ENCODE measurements at places on chromosomes 3 and 15.

GRCh38 chr3:122627301-122627700 is 49.9 kb downstream of the PARP15 start:
- DNase-seq, result peak; percentile 70

GRCh38 chr3:10292505-10293419 is at the start of gene GHRL:
Gene GHRL, minus strand, starts transcription at chr3:10292947. Its CDS starts 2,767 bp downstream, at chr3:10290180.
- no peak for DNase-seq

DNA sequence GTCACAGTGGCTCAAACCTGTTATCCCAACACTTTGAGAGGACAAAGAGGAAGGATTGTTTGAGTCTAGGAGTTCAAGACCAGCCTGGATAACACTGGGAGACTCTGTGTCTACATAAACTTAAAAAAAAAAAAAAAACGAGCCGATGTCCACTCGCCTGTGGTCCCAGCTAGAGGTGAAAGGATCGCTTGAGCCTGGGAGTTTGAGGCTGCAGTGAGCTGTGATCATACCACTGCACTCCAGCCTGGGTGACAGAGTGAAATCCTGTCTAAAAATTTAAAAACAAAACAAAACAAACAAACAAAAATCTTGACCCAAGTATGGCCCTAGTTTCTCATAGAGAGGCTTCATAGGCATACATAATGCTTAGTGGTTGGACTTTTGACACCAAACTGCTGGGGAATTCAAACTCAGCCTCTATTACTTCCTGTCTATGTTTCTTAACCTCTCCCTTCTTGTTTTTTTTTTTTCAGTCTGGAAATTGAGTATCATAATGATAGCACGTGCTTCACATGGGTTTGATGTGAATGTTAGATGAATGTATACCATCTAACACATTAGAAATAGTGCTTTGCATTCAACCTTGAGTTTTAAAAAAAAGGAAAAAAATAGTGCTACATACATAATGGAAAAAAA is 46.4 kb upstream of the CAPN7 start:
- no peak for DNase-seq

- no peak for DNase-seq
Observed at GRCh38 chr3:190380184-190380583, 7.8 kb upstream of the CLDN16 start.

DNA sequence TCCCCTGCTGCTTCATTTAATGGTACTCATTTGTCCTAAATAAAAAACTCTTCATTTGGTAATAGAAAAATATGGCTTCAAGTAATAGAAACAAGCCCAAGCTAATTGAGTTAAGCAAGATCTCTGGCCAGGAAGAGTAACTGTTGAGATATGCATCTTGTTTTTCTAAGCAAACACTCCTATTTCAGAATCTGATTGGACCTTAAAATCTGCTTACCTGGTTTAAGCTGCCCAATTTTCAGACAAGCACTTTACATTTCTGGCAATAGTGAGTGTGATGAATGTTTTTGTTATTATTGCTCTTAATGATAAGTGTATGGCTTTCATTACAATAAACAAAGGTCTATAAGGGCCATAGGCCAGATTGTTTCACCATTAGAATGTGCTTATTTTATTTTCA is 86.2 kb downstream of the CMSS1 start:
- DNase-seq, result no peak

- DNase-seq, result no peak
Observed at GRCh38 chr3:191388823-191389222, 58.5 kb upstream of the UTS2B start.

DNA sequence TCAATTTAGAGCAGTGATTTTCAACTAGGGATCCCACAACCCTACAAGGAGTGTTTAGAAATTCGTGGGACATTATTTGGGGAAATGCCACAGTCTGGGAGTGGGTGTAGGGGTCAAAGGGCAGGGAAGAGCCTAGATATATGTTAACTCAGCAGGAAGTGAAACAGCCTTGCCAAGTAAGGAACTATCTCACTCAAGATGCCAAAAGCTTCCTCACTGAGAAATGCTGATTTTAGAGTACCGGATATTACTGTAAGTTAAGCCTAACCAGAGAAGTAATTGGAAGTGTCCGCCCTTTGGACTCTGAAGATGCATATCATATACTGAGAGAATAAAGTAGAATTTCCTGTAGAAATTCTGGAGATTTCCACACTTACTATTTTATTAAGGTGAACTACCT is 158.6 kb downstream of the BBX start:
- DNase-seq, result peak; percentile 18

- no peak for DNase-seq
Observed at GRCh38 chr3:10234526-10235230, 13.6 kb upstream of the TATDN2 start.

DNA sequence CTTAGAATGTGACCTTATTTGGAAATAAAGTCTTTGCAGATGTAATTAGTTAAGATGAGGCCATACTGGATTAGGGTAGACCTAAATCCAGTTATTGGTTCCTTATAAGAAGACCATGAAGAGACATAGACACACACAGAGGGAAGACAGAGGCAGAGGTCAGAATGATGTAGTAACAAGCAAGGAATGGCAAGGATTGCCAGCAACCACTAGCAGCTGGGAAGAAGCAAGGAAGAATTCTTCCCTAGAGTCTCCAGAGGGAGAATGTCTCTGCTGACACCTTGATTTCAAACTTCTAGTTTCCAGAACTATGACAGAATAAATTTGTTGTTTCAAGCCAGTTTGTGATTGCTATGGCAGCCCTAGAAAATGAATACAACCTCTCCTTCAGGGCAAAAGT is 116.7 kb downstream of the WDR76 start:
- no peak for DNase-seq

DNA sequence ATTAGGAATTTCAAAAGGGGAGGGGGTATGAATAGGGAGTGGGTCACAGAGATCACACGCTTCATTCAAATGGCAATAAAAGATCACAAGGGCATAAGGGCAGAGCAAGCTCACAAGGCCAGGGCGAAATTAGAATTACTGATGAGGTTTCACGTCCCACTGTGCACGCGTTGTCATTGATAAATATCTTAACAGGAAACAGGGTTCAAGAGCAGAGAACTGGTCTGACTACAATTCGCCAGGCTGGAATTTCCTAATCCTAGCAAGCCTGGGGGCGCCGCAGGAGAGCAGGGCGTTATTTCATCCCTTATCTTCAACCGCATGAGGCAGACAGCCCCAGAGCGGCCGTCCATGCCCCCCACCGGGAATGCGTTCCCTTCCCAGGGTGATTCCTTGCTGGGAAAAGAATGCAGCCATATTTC is 18.1 kb upstream of the SMCO1 start:
- no peak for DNase-seq

- no peak for DNase-seq
Observed at GRCh38 chr3:113775516-113775915, 28.7 kb downstream of the ATP6V1A start.

DNA sequence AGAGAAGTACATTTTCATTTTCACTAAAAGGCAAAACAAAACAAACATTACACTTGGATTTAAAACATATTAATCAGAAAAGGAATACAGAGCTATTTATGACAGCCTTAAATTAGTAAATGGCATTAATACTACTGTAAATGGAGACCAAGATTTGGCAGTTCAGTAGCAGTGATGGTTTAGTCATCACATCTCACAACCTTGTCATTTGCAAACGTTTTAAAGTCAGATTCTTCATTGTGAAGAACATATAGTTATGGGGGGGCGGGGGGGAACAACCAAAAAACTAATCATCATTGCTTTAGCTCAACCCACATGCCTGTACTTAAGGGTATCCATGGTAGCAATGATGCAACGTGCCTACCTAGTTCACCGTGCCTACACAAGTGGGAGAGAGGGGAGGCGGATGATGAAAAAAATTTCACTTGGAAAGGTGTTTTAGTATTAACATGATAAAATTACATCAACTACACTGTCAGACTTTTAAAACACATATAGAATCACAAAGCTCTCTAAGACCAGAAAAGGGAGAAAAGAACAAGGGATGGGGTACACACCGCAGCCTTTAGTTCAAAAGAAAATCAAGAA is 40.1 kb downstream of the DLG1 start:
- no peak for DNase-seq
